ENCODE measurements at places on chromosomes 4 and X.

GRCh38 chrX:9050331-9050730, 16.4 kb upstream of the FAM9B start:
- no peak for DNase-seq

- DNase-seq: no peak
Observed at GRCh38 chr4:78432896-78433295, 118.7 kb upstream of the ANXA3 start.

DNA sequence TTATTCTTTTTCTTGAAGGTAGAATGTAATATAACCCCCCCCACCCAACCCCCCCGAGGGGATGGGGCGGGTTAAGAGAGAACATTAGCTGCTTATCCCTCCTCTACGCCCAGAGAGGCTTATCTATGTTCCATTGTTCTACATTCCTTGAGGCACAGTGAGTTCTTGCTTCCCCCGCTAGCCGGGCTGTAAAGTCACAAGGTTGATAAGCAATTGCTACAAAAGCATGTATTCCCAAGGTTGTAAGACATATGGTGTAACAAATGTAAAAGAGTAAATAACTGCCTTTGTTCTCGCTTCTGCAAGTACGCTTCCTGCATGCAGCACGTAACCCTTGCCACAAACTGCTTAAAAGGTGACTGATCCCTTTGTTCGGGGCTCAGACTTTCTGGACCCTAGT, 8.2 kb downstream of the DCAF8L2 start:
- no peak for DNase-seq

DNA sequence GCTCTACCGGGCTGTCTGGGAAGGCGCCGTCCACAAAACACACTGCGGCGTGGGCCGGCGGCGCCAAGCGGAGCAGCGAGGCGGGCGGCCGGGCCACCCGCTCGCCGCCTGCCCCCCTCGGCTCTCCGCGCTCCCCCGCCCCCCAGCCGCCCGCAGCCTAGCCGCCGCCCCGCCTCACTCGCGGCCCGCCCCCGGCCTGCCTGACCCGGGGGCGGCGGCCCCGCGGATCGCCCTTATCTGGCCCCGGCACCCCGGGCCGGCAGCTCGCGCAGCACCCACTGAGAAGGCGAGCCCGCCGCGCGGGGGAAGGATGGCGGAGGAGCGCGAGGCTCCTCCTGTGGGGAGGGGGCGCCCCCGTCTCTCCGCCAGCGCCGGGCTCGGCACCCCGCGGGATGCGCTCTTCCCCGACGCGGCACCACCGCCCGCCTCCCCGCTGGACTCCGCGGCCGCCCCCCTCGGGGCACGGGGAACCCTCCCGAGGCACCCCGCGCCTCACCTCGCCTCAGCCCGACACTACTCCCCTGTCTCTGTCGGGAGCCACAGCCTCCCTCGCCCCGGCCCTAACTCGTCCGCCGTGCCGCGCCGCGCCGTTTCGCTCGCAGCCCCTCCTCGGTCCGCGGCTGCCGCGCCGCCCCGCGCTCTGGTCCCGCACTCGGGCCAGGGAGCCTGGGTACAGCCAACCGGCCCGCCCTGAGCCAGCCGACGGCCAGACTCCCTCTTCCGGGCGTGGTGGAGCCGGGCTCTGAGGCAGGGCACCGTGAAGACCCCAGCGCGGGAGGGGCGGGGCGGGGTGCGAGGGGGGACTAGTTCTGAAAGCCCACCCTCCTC, 566 bp downstream of the ATP11C start:
- DNase-seq: peak; percentile 26

- no peak for DNase-seq
Observed at GRCh38 chr4:26896636-26897035, 36.0 kb downstream of the STIM2 start.

DNA sequence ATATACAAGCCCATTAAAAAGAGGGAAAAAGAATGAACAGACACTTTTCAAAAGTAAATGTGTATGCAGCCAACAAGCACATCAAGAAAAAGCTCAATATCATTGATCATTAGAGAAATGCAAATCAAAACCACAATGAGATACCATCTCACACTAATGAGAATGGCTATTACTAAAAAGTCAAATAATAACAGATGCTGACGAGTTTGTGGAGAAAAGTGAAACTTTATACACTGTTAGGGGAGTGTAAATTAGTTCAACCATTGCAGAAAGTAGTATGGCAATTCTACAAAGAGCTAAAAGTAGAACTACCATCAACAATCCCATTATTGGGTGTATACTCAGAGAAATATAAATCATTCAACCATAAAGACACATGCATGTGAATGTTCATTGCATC, 203.0 kb downstream of the ARAP2 start:
- no peak for DNase-seq

GRCh38 chrX:154484255-154485149, 1.9 kb downstream of the UBL4A start:
- DNase-seq: no peak

- no peak for DNase-seq
Observed at GRCh38 chr4:39497909-39498726, 29.1 kb downstream of the UGDH start.

DNA sequence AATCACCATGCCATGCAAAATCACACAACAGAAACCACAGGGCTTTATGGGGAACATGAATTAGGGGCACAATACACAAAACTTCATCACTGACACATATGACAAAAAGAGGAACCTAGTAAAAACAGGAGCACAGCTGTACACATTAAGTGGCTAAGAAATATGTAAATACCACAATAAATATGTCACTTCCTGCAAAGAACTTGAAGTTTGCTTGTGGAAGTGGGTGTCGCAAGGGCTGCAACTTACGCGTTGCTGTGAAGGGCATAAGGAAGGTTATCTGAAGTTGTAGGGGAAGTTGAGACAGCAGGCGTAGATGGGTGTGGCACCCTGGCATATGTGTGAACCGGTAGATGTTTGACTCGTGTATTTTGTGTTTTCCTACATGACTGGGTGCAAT, 42.4 kb downstream of the CLCN4 start:
- DNase-seq: no peak

Measured in right lung (tissue), 10 donors.